ENCODE measurements at places on chromosomes 12 and 14. TPM values are rescaled to one million over a fixed set of nuclear protein-coding genes. Genes with fewer than 3 reads are reported as not detected.

P2RX7 gene
- 6.0 TPM for total RNA-seq

NRIP2 gene
- not detected for total RNA-seq

MYF6 gene
- not detected for total RNA-seq

NELL2 gene
- total RNA-seq = 0.80 TPM

RAD9B gene
- 0.40 TPM for total RNA-seq

KRT3 gene
- total RNA-seq = 0.33 TPM

SBNO1 gene
- 25.3 TPM for total RNA-seq

TSPAN8 gene
- total RNA-seq = 1.3 TPM

PRIMA1 gene
- total RNA-seq = not detected

INHBE gene
- not detected for total RNA-seq

CLEC7A gene
- total RNA-seq = 0.40 TPM

RAP1B gene
- total RNA-seq = 103 TPM

CFL2 gene
- 88.4 TPM for total RNA-seq

CAPZA3 gene
- not detected for total RNA-seq

LBHD2 gene
- not detected for total RNA-seq

PTPN6 gene
- total RNA-seq = 22.5 TPM

ALDH2 gene
- 2.0 TPM for total RNA-seq

EXOC3L4 gene
- total RNA-seq = 2.0 TPM

SP7 gene
- total RNA-seq = not detected

KRT8 gene
- total RNA-seq = 719 TPM

TPPP2 gene
- total RNA-seq = not detected

CFAP251 gene
- total RNA-seq = 3.2 TPM

FSCB gene
- total RNA-seq = 0.12 TPM

RERG gene
- not detected for total RNA-seq

RNASE2 gene
- not detected for total RNA-seq

FNTB gene
- total RNA-seq = 28.1 TPM

ADAM20 gene
- total RNA-seq = 0.17 TPM

PAPLN gene
- total RNA-seq = 0.35 TPM

IAPP gene
- total RNA-seq = not detected

CACNA1C gene
- total RNA-seq = not detected

SLC39A2 gene
- not detected for total RNA-seq

ARHGEF25 gene
- total RNA-seq = 18.1 TPM

KLHL33 gene
- 0.17 TPM for total RNA-seq

AMN gene
- not detected for total RNA-seq

AQP5 gene
- not detected for total RNA-seq

IL23A gene
- 17.5 TPM for total RNA-seq

CEBPE gene
- not detected for total RNA-seq

SLC24A4 gene
- not detected for total RNA-seq

RTL1 gene
- not detected for total RNA-seq

GPRC5D gene
- not detected for total RNA-seq

DGKA gene
- 41.5 TPM for total RNA-seq

CLMN gene
- total RNA-seq = 3.5 TPM

ARMH4 gene
- 2.6 TPM for total RNA-seq

METTL17 gene
- 99.0 TPM for total RNA-seq

PTCSC3 gene
- total RNA-seq = not detected

SYT1 gene
- 0.51 TPM for total RNA-seq

NPAS3 gene
- total RNA-seq = 1.2 TPM

NPFF gene
- not detected for total RNA-seq

DPPA3 gene
- not detected for total RNA-seq

NXPH4 gene
- total RNA-seq = 15.1 TPM

RIPK3 gene
- not detected for total RNA-seq
